ENCODE measurements at places on chromosomes 7 and 10.

- DNase-seq: no peak
Measured at GRCh38 chr7:15647309-15647708, 39.2 kb downstream of the MEOX2 start.

DNA sequence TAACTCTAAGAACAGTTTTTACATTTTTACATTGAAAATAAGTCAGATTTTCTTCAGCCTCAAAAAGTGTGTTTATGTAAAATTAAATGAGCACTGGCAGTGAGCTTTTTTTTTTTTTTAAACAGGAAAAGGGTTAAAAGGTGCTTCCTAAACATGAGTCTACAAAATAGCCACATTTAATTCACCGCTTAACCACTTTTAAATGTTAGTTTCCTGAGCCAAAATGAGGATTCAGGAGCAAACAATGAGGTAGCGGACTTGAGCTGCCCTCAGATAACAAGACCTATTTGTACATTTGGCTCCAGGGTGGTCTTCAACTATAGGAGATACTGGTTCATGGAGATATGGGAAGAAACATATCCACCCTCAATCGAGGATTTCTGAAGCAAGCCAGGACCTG is 22.8 kb downstream of the AKR1C3 start:
- no peak for DNase-seq

DNA sequence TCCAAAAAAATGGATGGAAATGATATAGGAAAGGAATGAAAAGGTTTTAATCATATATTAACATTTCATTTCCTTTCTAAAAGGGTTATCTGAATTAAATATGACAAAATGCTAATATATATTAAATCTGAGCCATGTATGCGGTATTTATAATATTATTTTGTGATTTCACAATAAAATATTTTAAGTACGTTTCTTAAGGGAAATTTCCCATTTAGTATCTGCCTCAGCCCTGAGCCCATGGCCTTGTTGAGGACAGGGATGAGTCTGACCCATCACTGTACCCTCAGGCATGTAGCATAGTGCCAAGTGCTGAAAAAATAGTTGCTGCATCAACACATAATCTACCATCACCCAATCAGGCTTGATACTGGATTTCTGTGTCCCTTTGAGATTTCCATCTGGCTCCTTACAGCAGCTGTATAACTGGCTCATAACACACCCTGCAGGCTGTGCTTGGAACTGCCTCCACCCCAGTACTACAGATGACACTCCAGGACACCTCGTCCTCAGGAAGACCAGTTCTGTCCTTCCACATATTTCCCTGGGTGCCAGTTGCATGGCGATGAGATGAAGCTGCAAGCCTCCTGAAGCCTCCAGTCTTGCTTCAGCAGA is 59.4 kb upstream of the ASAH2 start:
- DNase-seq: no peak

DNA sequence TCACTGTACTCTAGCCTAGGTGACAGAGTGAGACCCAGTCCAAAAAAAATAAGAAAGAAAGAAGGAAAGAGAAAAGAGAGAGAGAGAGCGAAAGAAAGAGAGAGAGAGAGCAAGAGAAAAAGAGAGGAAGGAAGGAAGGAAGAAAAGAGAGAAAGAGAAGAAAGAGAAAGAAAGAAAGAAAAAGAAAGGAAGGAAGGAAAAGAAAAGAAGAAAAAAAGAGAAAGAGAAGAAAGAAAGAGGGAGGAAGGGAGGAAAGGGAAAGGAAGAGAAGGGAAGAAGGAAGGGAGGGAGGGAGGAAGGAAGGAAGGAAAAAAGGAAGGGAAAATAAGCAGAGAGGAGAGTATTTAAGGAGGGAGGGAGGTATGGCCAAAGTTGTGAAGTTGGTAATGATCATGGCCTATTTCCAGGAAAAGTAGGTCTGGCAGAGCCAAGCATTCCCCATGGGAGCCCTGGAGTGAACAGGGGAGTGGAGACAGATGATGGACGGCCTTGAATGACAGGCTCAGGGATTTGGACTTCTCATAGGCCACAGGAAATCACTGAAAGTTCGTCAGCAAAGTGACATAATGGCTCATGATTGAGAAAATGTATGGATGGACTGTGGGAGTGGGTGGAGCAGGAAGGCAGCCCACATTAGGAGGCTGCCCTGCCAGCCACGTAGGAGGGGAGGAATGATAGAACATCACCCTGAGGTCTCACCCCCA is 44.8 kb upstream of the CUX1 start:
- DNase-seq: no peak

GRCh38 chr10:6297951-6298381 is 95.2 kb downstream of the PFKFB3 start:
- DNase-seq: no peak

- no peak for DNase-seq
Measured at GRCh38 chr7:45701701-45702510, 127.7 kb downstream of the ADCY1 start.

DNA sequence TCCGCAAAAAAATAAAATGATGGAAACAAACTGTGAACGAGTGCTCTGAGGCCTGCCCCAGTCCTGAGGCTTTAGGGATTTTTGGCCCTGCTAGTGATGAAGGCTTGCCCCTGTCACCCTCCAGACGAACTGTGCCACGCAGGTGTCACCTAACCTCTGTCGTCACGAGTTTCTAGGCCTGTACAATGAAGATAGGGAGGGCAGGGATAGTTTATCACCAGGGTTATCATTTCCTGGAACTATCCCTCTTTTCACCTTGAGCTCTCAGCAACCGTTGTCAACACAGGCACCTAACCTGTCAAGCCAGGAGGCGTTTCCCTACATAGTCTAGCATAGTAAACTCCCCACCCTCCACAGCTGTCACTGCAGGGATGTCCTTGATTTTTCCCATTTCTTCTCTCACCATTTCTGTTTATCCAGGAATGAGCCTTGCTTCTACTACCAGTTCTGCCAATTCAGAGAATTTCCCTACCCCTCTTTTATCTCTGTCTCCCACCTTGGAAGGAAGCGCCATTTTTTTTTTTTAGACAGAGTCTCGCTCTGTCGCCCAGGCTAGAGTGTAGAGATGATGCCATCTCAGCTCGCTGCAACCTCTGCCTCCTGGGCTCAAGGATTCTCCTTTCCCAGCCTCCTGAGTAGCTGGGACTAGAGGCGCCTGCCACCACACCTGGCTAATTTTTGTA is 2.2 kb upstream of the ACHE start:
- DNase-seq: no peak

GRCh38 chr10:33347211-33347610 is 12.7 kb upstream of the NRP1 start:
- DNase-seq: no peak
